Vein endothelial cell (primary cell): ENCODE measurements at places on chromosomes 12 and 14. TPM values are rescaled to one million over a fixed set of nuclear protein-coding genes. Genes with fewer than 3 reads are reported as not detected.

Gene PARPBP
- 7.2 and 14.0 TPM in 2 replicates for total RNA-seq

Gene PCED1B
- 0.33 and 0.38 TPM in 2 replicates for total RNA-seq

Gene PDZRN4
- total RNA-seq, result not detected in 2 replicates

Gene OTX2
- total RNA-seq, result not detected in 2 replicates

Gene PLEK2
- 1.6 and 2.9 TPM in 2 replicates for total RNA-seq

Gene WIF1
- total RNA-seq, result not detected in 2 replicates

Gene LHX5
- not detected in 2 replicates for total RNA-seq

Gene LPAR5
- total RNA-seq, result 0.10 TPM in 1 of 2 replicates, not detected in the other

Gene CAPS2
- under 0.01 and 0.57 TPM in 2 replicates for total RNA-seq

Gene TAC3
- total RNA-seq, result not detected in 2 replicates

Gene ASPG
- total RNA-seq, result not detected in 2 replicates

Gene FAM90A1
- not detected in 2 replicates for total RNA-seq

Gene APOF
- total RNA-seq, result not detected in 2 replicates

Gene GRIN2B
- total RNA-seq, result not detected in 2 replicates

Gene HOXC6
- total RNA-seq, result not detected in 2 replicates

Gene LMNTD1
- total RNA-seq, result 0.29 TPM in 1 of 2 replicates, not detected in the other

Gene CCDC38
- 0.10 TPM in 1 of 2 replicates, not detected in the other for total RNA-seq

Gene IL31
- not detected in 2 replicates for total RNA-seq

Gene PA2G4
- total RNA-seq, result 183 and 261 TPM in 2 replicates

Gene SSTR1
- 0.29 and 0.33 TPM in 2 replicates for total RNA-seq

Gene DACT1
- 0.65 and 1.1 TPM in 2 replicates for total RNA-seq

Gene MCRS1
- total RNA-seq, result 68.9 and 78.4 TPM in 2 replicates

Gene OR6C2
- total RNA-seq, result not detected in 2 replicates

Gene CLEC1B
- total RNA-seq, result not detected in 2 replicates

Gene DAO
- not detected in 2 replicates for total RNA-seq

Gene PAX9
- total RNA-seq, result 0.19 and 1.6 TPM in 2 replicates

Gene NPFF
- not detected in 2 replicates for total RNA-seq

Gene EML1
- total RNA-seq, result 41.6 and 47.0 TPM in 2 replicates

Gene TAMALIN
- 39.4 and 58.5 TPM in 2 replicates for total RNA-seq

Gene PRIMA1
- total RNA-seq, result not detected in 2 replicates

Gene CTSG
- not detected in 2 replicates for total RNA-seq

Gene CPNE6
- total RNA-seq, result not detected in 2 replicates

Gene IL22
- total RNA-seq, result not detected in 2 replicates

Gene ACOT6
- 0.29 TPM in 1 of 2 replicates, not detected in the other for total RNA-seq

Gene CLBA1
- 6.5 and 10.2 TPM in 2 replicates for total RNA-seq

Gene NRL
- 0.98 and 1.1 TPM in 2 replicates for total RNA-seq
